ENCODE measurements at places on chromosomes 7 and 10.

DNA sequence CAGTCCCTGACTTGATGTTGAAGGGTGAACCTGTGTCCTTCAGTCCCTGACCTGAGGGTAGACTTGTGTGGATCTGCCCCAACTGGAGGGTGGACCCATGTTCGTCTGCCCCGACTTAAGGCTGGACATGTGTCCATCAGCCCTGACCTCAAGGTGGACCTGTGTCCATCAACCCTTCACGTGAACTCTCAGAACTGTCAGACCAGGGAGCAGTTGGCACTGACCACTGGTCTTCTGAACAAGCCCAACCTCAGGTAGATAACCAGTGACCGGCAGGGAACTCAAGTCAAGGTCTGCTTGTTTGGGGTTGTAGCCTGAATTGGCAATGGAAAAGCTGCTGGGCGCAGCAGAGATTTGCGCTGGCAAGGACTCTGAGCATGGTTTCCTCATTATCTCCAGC lies 96.5 kb downstream of the ADCY1 start:
- no peak for DNase-seq

- peak; percentile 92 for DNase-seq
These were observed 40.0 kb downstream of the HK1 start for GRCh38 chr10:69318106-69318866.

GRCh38 chr7:26275213-26275612 lies 16.4 kb upstream of the SNX10 start:
- no peak for DNase-seq

- DNase-seq = no peak
These were observed 189.7 kb upstream of the ADCY1 start for GRCh38 chr7:45384499-45384898.

- no peak for DNase-seq
These were observed 71.4 kb downstream of the SGMS1 start for GRCh38 chr10:50552308-50552707.

DNA sequence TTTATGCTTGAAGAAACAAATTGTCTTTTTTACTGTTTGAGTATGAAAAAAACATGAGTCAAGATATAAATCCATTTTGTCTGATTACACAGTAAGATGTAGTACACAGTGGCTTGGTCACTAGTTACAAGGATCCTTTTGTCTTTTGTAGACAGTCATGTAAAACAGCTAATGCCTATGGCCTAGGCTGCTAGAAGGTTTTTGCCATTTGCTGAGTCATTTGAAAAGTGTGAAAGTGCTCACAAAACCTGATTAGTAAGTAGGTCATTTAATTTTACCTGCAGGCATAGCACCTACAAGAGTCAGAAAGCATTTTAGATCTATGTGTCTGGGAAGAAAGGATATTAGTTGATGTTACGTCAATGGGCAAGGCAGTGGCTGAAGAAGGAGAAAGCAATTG lies 819.4 kb downstream of the MAGI2 start:
- DNase-seq = no peak

- DNase-seq = no peak
These were observed 71.2 kb downstream of the TRRAP start for GRCh38 chr7:98949336-98950044.

DNA sequence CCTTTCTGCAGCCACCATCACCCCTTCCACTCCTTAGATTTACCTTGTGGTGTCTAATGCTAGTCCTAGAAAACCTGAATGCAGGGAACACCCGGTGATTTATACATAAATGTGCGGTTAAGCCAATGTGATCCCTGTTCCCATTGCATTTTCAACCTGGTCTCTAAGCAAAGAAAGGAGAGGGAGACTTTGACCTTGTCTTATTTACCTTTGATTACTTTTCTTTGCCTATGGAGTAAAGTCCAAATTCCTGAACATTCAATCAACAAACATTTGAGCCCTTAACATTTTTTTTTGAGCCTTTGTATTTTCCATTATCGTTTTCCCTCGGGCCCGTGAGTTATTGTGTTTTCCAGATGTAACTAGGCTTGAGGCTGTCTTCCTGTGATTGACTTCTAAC lies 233.9 kb downstream of the ZNF248 start:
- DNase-seq = no peak

All from HTR-8/SVneo (cell line).